ENCODE measurements at places on chromosomes 7 and 10.

GRCh38 chr10:70457759-70458305 is 16.4 kb upstream of the NODAL start:
- no peak for DNase-seq

DNA sequence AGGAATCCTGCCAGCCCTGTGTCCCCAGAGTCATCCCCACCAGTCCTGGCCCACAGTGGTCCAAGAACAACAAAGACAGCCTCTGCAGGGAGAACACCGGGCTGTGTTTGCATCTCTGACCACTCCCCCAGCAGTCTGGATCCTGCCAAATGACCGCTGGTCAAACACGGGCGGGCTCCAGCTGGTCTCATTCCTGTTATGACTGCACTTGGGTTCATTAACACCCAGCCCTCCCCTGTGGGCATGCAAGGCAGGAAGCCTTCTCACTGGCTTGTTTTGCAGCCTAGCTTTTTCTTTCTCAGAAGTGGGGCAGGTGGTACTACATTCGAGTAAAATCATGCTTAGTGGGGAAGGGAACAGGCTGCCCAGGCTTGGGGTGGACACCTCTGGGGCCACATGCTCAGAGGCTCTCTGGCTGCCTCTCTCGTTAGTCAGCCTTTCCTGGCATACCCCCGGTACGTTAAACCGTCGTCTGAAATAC is 190.0 kb downstream of the PLXNA4 start:
- DNase-seq = peak; percentile 23

- peak; percentile 52 for DNase-seq
Observed at GRCh38 chr10:80464557-80465450, 10.7 kb downstream of the TSPAN14 start.

DNA sequence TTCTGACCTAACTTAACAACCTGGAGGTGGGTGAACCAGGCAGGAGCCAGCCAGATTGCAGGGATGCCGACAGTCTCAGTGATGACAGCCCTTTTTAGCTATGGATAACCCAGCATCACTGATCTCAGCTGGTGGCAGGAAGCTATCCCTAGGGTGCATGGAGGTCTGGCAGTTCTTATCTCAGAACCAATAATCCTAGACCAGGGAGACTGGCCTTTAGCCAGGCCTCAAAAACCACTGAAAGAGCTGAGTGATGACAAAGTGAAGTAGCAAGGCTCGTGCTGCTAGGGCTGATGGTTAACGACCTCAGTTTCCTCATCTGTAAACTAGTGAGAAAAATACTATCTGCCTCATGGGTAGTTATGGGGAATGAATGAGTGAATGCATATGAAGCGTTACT is 112.5 kb downstream of the RALA start:
- no peak for DNase-seq

DNA sequence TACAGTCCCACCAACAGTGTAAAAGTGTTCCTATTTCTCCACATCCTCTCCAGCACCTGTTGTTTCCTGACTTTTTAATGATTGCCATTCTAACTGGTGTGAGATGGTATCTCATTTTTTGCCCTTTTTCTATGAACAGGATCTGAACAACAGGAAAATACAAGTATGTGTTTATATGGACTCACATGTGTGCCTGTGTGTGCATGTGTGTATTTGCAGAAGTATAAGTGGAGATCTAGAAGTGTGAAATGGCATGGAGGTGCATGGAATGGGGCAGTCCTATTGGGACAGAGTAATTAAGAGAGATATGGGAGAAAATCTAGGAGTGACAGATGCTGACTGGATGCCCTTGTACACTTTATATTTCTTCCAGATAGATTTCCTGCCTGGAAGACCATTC is 111.6 kb upstream of the PCGF5 start:
- DNase-seq = no peak

DNA sequence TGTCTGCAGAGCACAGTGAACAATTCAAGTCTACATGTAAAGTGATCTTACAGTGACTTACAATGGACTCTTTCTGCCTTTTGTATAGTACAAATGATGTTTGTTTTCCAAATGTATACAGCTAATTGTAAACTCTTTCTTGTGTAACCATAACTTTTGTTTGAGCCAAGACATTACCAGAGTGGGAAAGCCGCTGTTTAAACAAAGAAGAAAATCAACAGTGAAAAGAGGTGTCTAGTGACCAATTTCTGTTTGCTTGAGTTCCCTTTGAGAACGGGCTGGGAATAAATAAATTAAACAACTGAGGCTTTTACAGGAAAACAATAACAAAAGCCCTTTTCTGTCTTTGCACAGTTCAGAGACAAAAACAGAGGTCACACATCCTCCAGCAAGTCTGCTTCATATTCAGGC is 1163.4 kb downstream of the CNTNAP2 start:
- DNase-seq = no peak

DNA sequence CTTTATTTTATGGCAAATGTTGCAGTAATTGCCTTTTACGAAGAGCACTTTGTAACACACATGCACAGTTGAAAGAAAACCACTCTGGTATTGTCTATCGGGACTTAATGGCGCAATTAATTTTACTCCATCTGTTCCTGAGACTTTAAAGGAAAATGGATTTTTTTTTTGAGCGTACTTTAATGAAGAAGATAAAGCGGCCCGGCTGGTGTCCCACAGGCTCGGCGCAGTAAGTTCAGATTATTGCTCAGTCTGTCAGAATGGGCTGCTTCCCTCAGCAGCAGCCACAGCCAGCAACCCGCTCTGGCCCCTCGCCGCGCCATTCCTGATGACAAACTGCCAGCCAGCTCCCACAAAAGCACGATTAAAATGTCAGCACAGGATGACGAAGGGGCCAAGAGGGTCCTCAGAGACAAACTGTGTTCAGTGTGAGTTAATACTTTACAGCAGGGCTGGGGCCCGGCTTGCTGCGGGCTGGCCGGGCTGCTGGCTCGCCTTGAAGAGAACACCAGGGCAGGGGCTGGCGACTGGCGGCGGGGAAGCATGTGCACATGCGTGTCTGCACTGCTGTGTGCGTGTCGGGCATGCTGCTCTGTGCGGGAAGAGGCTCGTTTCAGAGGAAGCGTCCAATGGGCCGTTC is 501.0 kb upstream of the GALNT17 start:
- peak; percentile 41 for DNase-seq

DNA sequence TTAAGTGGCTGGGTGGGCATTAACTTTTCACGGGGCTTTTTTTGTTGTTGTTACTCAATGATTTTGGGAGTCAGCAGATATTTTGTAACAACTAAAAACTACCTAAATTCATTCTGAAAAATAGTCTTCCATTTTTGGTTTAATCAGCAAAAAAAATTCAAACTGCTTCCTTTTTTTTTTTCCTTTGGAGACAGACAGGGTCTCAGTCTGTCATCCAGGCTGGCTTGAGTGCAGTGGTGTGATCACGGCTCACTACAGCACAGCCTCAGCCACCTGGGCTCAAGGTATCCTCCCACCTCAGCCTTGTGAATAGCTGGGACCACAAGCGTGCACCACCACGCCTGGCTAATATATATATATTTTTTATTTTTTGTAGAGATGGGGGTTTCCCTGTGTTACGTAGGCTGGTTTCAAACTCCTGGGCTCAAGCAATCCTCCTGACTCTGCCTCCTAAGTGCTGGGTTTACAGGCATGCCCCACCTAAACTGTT is 36.5 kb downstream of the SKIDA1 start:
- DNase-seq = no peak
